ENCODE measurements at places on chromosomes 11 and 22. TPM values are rescaled to one million over a fixed set of nuclear protein-coding genes. Genes with fewer than 3 reads are reported as not detected.

DNA sequence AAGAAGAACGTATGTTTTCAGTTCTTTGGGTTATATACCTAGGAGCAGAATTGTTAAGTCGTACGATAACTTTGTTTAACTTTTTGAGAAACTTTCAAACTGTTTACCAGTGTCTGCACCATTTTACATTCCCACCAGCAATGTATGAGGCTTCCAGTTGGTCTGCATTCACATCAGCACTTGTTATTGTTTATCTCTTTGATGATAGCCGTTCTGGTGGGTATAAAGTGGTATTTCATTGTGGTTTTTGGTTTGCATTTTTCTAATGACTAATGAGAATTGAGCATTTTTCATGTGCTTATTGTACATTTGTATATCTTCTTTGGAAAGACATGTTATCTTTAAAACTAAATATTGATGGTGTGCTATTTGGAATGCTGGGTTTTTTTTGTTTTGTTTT, 59.8 kb downstream of the KDM2A start:
- DNase-seq = no peak

DNA sequence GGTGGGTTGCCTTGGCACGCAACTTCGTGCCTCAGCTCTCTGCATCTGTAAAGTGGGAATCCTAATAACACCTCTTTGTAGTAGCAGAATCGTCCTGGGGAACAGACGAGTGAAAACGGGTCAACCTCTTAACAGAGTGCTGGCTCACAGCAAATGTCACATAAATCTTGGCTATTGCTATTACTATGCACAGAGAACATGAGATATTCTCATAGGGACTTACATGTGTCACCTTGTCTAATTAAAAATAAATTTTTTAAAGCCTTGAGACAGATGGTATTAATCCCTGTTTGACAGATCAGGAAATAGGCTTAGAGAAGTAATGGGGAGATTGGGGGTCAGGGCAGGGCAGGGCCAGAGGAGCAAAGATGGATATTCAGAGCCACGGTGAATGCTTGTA, 44.3 kb upstream of the IGSF9B start:
- no peak for DNase-seq

- peak; percentile 71 for DNase-seq
These were observed 1.6 kb downstream of the SUN2 start for GRCh38 chr22:38753948-38754750.

- peak; percentile 58 for DNase-seq
These were observed 449 bp upstream of the TOM1 start for GRCh38 chr22:35299217-35299672.

- DNase-seq = no peak
These were observed 1.3 kb downstream of the RDX start for GRCh38 chr11:110295086-110295485.

The CD3E gene
- total RNA-seq = 6.6 TPM

The HBG2 gene
- total RNA-seq = not detected

Measured in Peyer's patch (tissue), 4 donors.